MM.1S (cell line): ENCODE measurements at places on chromosomes 6 and 20.

- H3K4me1 ChIP-seq = no peaks in the 10 kb centered on the region
- H3K27ac ChIP-seq = no peak overlapping the region
- no peak for DNase-seq
- H3K4me3 ChIP-seq = no peak overlapping the region
Observed at GRCh38 chr6:54115966-54116365, 4.7 kb downstream of the MLIP start.

- DNase-seq = peak; percentile 45
- H3K27ac ChIP-seq = peak overlapping the region; percentile 70
- H3K4me3 ChIP-seq = peak overlapping the region; percentile 73
- no peaks in the 10 kb centered on the region for H3K27me3 ChIP-seq
- no peaks in the 10 kb centered on the region for H3K36me3 ChIP-seq
Observed at GRCh38 chr6:34791164-34791700, 651 bp upstream of the BLTP3A start.

GRCh38 chr20:11137688-11138087 is 463.9 kb upstream of the JAG1 start:
- DNase-seq = no peak
- H3K27ac ChIP-seq = no peak overlapping the region
- no peaks in the 10 kb centered on the region for H3K4me1 ChIP-seq

DNA sequence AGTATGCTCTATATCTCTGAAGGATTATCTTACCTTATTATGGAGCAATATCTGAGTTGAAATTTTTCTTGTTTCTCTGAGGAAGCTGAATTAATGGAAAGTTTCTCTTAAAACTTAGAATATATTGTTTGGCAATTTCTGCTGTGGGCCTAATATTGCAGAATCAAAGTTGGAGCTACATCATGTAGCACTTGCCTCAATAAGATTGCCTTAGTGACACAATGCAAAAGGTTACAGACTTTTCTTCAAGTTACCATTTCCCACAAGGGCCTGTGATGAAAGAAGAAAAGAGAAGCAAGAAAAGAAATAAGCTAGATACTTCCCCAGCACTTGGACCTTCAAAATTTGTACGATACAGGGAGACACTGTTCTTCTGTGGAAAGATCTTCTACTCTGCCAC is 151.2 kb downstream of the SOBP start:
- H3K4me3 ChIP-seq = no peak overlapping the region
- no peaks in the 10 kb centered on the region for H3K36me3 ChIP-seq
- DNase-seq = no peak
- H3K4me1 ChIP-seq = 0 out of 2 replicates have a peak, but pooled peaks cover 5% of the 10 kb centered on the region
- H3K27ac ChIP-seq = no peak overlapping the region

DNA sequence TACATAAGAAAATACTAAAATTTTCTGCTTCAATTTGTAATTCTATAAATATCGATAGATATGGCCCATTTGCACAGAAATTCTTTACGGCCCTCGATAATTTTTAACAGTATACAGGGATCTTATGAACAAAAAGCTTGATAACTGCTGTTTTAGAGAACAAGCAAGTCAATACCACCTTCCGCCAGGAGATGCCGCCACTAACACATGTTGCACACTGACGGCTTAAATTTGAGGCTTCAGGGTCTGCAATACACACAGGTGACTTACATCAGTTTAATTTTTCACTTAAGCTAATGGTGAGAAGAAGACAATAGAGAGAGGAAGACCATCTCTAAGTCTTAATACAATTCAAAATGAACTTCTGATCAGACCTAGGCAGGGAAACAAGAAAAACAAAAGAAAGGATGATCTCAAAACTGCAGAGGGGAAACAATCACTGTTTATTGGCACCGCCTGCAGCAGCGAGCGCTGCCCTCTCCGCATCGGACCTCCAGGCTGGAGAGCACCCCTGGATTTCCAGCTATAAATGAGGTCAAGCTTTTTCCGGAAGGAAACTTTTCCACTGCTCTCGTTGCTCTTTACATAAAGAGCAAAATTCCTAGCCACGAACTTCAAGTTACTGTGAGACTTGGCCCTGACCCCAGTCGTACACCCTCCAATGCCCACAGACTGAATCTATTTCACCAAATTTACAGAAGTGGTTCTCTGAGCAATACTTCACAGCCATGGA is 53.9 kb downstream of the OTOR start:
- H3K27ac ChIP-seq = no peak overlapping the region
- H3K27me3 ChIP-seq = 0 out of 2 replicates have a peak, but pooled peaks cover 4% of the 10 kb centered on the region
- H3K4me3 ChIP-seq = no peak overlapping the region
- peak; percentile 53 for DNase-seq

DNA sequence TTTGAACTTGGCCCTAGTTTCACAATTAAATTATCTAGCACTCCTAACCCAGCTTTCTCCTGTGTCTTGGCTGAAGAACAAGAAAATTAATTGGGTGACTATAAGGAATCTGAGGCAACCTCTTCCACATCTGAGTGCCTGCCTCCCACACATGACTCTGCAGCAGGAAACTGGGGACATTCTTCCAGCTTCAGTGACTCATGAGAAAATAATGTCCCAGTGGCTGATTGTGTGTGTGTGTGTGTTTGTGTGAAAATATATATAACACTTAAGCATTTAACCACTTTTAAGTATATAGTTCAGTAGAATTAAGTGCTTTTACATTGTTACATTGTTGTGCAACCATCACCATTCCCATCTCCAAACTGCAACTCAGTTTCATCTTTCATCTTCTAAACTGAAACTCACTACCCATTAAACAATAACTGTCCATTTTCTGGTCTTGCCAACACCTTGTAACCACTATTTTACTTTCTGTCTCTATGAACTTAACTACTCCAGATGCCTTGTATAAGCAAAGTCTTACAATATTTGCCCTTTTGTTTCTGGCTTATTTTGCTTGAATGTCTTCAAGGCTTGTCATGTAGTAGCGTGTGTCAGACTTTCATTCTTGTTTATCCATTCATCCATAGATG is 8.7 kb downstream of the TRIM38 start:
- DNase-seq = no peak
- no peaks in the 10 kb centered on the region; the same call in 1 of the 2 replicates for H3K36me3 ChIP-seq
- no peak overlapping the region for H3K4me3 ChIP-seq
- H3K27me3 ChIP-seq = no peaks in the 10 kb centered on the region
- peaks cover 14% of the 10 kb centered on the region for H3K4me1 ChIP-seq

- no peak for DNase-seq
- no peak overlapping the region for H3K4me3 ChIP-seq
- H3K36me3 ChIP-seq = no peaks in the 10 kb centered on the region
- no peaks in the 10 kb centered on the region for H3K27me3 ChIP-seq
Observed at GRCh38 chr6:128156321-128157111, 255.7 kb upstream of the THEMIS start.

- H3K27me3 ChIP-seq = no peaks in the 10 kb centered on the region
- no peaks in the 10 kb centered on the region for H3K36me3 ChIP-seq
- H3K27ac ChIP-seq = no peak overlapping the region
- no peaks in the 10 kb centered on the region for H3K4me1 ChIP-seq
- H3K4me3 ChIP-seq = no peak overlapping the region
Observed at GRCh38 chr20:45842169-45842812, 8.7 kb downstream of the SNX21 start.

DNA sequence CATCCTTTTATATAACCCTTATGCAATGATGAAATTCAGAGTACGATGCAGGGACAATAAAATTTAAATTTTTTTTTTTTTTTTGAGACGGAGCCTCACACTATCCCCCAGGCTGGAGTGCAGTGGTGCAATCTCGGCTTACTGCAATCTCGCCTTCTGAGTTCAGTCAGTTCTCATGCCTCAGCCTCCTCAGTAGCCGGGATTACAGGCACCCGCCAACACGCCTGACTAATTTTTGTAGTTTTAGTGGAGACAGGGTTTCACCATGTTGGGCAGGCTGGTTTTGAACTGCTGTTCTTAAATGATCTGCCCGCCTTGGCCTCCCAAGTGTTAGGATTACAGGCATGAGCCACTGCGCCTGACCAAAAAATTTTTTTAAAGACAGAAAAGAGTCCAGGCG is 15.2 kb downstream of the MTO1 start:
- H3K36me3 ChIP-seq = peaks cover 11% of the 10 kb centered on the region; the same call in 1 of the 2 replicates
- H3K4me1 ChIP-seq = peaks cover 9% of the 10 kb centered on the region
- no peak overlapping the region for H3K4me3 ChIP-seq

GRCh38 chr6:5087389-5087788 is 2.2 kb downstream of the PPP1R3G start:
- H3K27ac ChIP-seq = no peak overlapping the region
- no peak overlapping the region for H3K4me3 ChIP-seq
- no peak for DNase-seq

GRCh38 chr6:31652925-31653724 is 664 bp upstream of the BAG6 start:
- DNase-seq = peak; percentile 91
- H3K4me1 ChIP-seq = peaks cover 4% of the 10 kb centered on the region; the same call in 1 of the 2 replicates
- H3K36me3 ChIP-seq = 0 out of 2 replicates have a peak, but pooled peaks cover 2% of the 10 kb centered on the region
- H3K27ac ChIP-seq = peak overlapping the region; percentile 87

DNA sequence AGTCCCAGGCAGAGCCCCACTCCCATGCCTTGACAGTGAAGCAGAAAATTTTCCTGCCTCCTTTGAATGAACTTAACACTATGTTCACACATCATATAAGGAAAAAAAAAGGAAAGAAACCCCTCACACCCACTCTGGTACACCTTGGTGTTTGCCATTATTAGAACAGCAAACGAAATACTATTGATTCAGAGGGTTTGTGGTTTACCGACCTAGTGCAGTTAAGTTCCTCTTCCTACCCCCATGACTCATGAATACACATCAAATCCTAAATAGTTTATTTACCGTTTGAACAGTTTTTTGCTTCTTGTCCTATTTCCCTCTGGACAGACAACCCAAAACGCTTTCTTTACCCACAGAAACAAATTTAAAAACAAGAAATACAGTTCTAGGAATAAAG is 237.7 kb downstream of the FOXA2 start:
- no peak overlapping the region for H3K27ac ChIP-seq
- no peak for DNase-seq
- no peaks in the 10 kb centered on the region for H3K36me3 ChIP-seq
- H3K4me3 ChIP-seq = no peak overlapping the region

DNA sequence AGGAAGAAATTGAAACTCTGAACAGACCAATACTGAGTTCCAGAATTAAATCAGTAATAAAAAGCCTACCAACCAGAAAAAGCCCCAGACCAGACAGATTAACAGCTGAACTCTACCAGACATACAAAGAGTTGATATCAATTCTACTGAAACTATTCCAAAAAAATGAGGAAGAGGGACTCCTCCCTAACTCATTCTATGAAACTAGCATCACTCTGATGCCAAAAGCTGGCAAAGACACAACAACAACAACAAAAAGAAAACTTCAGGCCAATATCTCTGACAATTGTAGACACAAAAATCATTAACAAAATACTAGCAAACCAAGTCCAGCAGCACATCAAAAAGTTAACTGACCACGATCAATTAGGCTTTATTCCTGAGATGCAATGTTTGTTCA is 246.0 kb upstream of the RUNX2 start:
- H3K4me1 ChIP-seq = no peaks in the 10 kb centered on the region
- no peak overlapping the region for H3K4me3 ChIP-seq
- H3K36me3 ChIP-seq = no peaks in the 10 kb centered on the region
- no peak for DNase-seq

GRCh38 chr6:89597372-89597771 is 41.2 kb downstream of the LYRM2 start:
- no peaks in the 10 kb centered on the region for H3K36me3 ChIP-seq
- H3K4me1 ChIP-seq = peaks cover 30% of the 10 kb centered on the region
- H3K4me3 ChIP-seq = no peak overlapping the region

GRCh38 chr6:38163186-38164130 is 343.9 kb downstream of the ZFAND3 start:
- H3K4me1 ChIP-seq = no peaks in the 10 kb centered on the region
- no peaks in the 10 kb centered on the region for H3K36me3 ChIP-seq
- H3K27me3 ChIP-seq = no peaks in the 10 kb centered on the region
- DNase-seq = no peak
- no peak overlapping the region for H3K4me3 ChIP-seq

- H3K36me3 ChIP-seq = no peaks in the 10 kb centered on the region
- H3K4me1 ChIP-seq = no peaks in the 10 kb centered on the region
- no peak overlapping the region for H3K4me3 ChIP-seq
Observed at GRCh38 chr6:24603241-24603640, 42.8 kb downstream of the KIAA0319 start.

GRCh38 chr6:44833248-44833647 is 445.7 kb downstream of the CDC5L start:
- H3K27me3 ChIP-seq = no peaks in the 10 kb centered on the region
- peak; percentile 82 for DNase-seq
- no peak overlapping the region for H3K27ac ChIP-seq
- H3K4me1 ChIP-seq = peaks cover 21% of the 10 kb centered on the region
- no peaks in the 10 kb centered on the region for H3K36me3 ChIP-seq

- H3K27ac ChIP-seq = no peak overlapping the region
- peaks cover 100% of the 10 kb centered on the region for H3K27me3 ChIP-seq
- DNase-seq = no peak
- no peaks in the 10 kb centered on the region for H3K36me3 ChIP-seq
Observed at GRCh38 chr20:62433658-62434497, 6.5 kb upstream of the RBBP8NL start.

DNA sequence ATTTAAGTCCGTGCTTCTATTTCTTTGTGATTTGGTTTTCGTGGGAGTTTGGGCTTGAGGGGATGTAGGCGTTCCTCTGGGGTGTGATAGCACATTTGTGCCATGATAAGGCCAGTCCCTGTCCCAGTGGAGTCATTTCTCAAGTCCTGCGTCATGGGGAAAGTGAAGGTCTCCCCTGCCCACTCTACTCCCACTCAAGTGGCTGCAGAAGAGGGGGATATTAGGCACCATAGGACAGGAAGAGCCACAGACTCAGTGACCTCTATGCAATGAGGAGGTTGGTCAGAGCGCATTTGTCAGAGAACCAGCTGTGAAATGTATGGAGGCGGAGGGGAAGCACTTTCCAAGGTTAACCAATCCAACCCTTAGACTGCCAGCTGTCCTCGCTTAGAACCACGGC is 51.9 kb upstream of the EDN1 start:
- H3K4me1 ChIP-seq = peaks cover 12% of the 10 kb centered on the region
- H3K27ac ChIP-seq = no peak overlapping the region
- no peaks in the 10 kb centered on the region for H3K36me3 ChIP-seq
- H3K4me3 ChIP-seq = no peak overlapping the region
- DNase-seq = no peak
- H3K27me3 ChIP-seq = no peaks in the 10 kb centered on the region

DNA sequence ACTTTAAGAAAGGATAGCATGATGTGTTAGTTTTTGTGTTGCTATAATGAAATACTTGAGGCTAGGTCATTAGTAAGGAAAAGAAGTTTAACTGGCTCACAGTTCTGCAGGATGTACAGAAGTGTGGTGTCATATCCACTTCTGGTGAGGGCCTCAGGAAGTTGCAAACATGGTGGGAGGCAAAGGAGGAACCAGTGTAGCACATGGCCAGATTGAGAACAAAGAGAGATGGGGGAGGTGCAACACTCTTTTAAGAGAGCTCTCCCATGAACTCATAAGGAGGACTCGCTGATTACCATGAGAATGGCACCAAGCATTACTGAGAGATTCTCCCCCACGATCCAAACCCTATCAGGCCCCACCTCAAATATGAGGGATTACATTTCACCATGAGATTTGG is 265.4 kb downstream of the RIMS1 start:
- no peaks in the 10 kb centered on the region for H3K27me3 ChIP-seq
- H3K4me3 ChIP-seq = no peak overlapping the region
- no peak overlapping the region for H3K27ac ChIP-seq
- H3K36me3 ChIP-seq = no peaks in the 10 kb centered on the region
- H3K4me1 ChIP-seq = no peaks in the 10 kb centered on the region
- DNase-seq = no peak

- H3K4me1 ChIP-seq = 0 out of 2 replicates have a peak, but pooled peaks cover 4% of the 10 kb centered on the region
- no peak overlapping the region for H3K4me3 ChIP-seq
- DNase-seq = no peak
Observed at GRCh38 chr6:7685276-7685675, 40.6 kb upstream of the BMP6 start.
